ENCODE measurements at places on chromosomes 3 and 15. TPM values are rescaled to one million over a fixed set of nuclear protein-coding genes. Genes with fewer than 3 reads are reported as not detected.

RNF123 gene
- 10.8 TPM for total RNA-seq

DNA sequence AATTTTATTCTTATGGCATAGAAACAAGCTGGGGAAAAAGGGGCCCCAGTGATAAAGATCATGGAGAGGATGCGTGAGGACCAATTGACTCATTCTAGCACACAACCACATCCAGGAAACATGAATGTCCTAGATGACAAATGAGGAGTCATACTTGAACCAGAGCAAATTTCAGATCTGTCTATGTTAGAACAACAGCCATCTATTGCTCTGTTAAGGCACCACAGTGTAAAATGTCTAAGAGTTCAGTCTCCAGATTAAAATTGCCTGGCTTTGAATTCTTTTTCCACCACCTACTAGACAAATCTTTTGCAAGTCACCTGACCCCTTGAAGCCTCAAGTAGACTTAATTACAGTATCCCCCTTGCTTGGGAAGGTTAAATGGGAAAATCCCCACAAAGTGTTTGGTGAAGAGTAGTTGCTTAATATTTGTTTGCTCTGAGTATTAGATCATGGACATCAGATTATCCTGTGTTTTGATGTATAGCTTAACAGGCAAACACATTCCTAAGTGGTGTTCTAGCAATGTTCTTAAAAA lies 258.7 kb upstream of the TGFBR2 start:
- H3K4me3 ChIP-seq, result no peak overlapping the region
- peaks cover 10% of the 10 kb centered on the region for H3K4me1 ChIP-seq
- H3K27ac ChIP-seq, result no peak overlapping the region

GRCh38 chr3:48367201-48367600 lies 4.8 kb upstream of the FBXW12 start:
- peaks cover 23% of the 10 kb centered on the region for H3K27me3 ChIP-seq
- no peaks in the 10 kb centered on the region for H3K36me3 ChIP-seq
- H3K4me3 ChIP-seq, result no peak overlapping the region

CEP19 gene
- 1.7 TPM for total RNA-seq

TTLL13 gene
- not detected for total RNA-seq

DNA sequence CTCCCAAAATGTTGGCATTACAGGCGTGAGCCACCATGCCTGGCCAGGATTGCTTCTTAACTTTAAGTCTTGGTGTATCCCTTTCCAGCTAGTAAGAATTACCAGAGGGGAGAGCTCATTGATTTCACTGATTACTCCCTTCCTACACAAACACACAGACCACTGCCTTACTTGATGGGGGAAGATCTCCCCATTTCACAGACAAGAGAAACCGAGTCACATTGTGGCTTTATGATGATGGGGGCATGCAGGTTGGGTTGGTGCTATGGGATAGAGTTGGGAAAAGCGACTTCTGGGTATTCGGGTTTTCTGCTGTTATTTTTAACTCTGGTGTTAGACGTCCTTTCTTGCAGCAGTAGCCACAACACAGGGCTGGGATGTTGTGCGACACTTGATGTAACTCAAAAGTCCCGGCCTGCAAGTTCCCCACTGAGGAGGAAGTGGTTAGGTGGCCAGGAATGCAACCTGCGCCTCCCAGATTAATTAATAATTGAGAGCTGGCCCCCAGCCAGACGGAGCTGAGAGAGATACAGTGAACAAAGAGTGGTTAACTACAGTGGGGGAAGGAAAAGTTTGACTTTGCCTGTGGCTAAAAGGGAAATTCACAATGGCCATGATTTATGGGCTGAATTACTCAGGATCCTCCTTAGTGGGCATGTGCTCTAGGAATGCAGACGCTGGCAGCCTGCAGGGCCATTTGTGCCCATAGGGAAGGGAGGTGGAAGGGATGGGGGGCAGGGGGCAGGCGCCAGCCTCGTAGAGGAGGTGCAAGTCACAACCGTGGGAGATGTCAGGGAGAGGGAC lies 63.6 kb downstream of the SMAD6 start:
- DNase-seq, result no peak
- peaks cover 65% of the 10 kb centered on the region for H3K4me1 ChIP-seq
- H3K27me3 ChIP-seq, result no peaks in the 10 kb centered on the region

GRCh38 chr3:17473761-17474160 lies 268.7 kb downstream of the TBC1D5 start:
- H3K4me1 ChIP-seq, result no peaks in the 10 kb centered on the region
- no peaks in the 10 kb centered on the region for H3K36me3 ChIP-seq
- no peak overlapping the region for H3K4me3 ChIP-seq

GRCh38 chr15:67033571-67034044 lies 31.8 kb upstream of the SMAD3 start:
- no peak overlapping the region for H3K4me3 ChIP-seq
- peaks cover 4% of the 10 kb centered on the region for H3K27me3 ChIP-seq
- no peak for DNase-seq

PCOLCE2 gene
- total RNA-seq, result 0.56 TPM

CHL1 gene
- 1.6 TPM for total RNA-seq

DNA sequence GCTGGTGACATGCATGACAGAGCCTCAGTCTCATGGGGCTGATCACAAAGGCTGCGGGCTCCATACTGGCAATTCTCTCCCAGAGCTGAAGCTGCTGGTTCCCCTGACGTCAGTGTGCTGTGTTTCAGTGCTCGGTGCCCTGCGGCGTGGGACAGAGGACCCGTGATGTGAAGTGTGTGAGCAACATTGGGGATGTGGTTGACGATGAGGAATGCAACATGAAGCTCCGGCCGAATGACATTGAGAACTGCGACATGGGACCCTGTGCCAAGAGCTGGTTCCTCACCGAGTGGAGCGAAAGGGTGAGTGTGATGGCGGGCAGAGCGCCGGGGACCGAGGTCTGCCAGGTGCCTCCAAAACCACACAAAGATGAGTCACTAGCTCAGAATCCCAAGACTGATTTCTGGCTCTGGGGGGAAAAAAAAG lies 62.0 kb upstream of the NR2E3 start:
- no peaks in the 10 kb centered on the region for H3K27me3 ChIP-seq
- H3K4me3 ChIP-seq, result no peak overlapping the region
- peaks cover 13% of the 10 kb centered on the region for H3K4me1 ChIP-seq
- DNase-seq, result peak; percentile 42
- H3K27ac ChIP-seq, result peak overlapping the region; percentile 6

DNA sequence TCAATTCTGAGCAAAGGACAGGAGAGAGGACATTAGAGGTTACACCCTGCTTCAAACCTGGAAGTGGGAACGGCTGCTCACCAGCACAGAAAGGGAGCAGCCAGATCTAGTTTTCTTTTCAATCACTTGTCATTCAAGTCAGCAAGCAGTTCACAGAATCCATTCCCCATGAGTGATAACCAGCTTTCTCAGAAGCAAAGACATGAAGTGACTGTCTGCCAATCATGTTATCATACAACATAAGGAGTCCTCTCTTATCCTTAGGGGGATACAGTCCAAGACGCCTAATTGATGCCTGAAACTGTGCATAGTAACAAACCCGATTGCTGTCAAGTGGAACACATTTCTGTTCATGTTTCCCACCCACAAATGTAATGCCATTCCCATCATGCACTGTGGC lies 54.7 kb downstream of the FAM98B start:
- no peak for DNase-seq
- H3K36me3 ChIP-seq, result no peaks in the 10 kb centered on the region
- no peaks in the 10 kb centered on the region for H3K4me1 ChIP-seq
- H3K27me3 ChIP-seq, result no peaks in the 10 kb centered on the region
- H3K27ac ChIP-seq, result no peak overlapping the region

DNA sequence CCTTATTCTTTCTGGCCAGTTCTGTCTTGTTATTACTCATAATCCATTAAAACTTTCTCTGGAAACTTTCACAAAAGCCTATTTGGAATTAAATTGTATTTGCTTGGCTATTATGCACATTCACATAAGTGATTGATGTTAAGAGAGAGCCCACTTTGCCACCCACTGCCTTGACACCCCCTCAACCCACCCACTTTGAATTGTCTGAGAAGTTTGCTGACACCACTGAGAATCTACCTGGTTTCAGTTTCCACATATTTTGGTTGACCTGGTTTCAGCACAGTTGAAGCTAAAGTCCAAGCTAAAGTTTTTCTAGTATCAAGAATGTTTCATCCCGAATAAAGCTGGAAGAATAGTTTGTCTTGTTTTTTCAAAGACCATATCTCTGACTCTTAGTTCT lies 70.9 kb downstream of the ARMC8 start:
- H3K4me3 ChIP-seq, result no peak overlapping the region
- no peak for DNase-seq
- H3K27me3 ChIP-seq, result no peaks in the 10 kb centered on the region
- H3K4me1 ChIP-seq, result no peaks in the 10 kb centered on the region

DNA sequence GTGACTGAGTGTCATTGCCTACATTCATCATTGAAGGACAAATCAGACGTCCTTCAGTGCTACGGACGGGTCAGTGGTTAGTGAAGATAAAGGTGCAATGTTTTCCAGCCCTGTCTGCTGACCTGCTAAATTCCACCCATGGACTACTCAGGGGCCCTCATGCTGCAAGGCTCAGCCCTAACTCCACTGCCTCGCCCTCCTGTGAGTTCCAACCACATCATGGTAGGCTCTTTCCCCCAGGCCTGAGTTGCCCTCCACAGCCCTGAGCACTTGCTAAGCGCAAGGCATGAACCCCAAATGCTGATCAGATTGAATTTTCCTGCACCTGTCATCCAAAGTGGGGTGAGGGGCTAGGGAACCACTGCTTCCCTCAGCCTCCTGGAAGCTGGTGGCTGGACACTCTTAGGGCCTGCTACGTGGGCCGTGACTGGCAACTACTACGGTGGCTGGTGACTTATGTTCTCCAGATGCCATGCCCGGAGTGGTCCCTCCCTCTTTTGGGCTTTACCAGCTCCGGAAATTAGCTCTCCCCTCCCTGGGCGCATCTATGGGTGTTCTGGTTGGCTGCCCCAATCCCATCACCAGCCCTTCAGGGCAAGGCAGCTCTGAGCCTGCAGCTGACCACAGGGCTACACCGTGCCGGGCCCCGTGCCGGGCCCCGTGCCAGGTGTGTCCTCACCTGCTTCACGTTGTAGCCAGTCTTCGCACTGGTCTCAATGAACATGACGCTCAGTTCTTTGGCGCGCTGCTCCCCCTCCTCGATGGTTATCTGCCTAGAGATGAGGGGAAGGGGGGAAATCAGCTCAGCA lies 32.1 kb downstream of the SRPRB start:
- no peak overlapping the region for H3K27ac ChIP-seq
- H3K27me3 ChIP-seq, result peaks cover 4% of the 10 kb centered on the region
- no peaks in the 10 kb centered on the region for H3K4me1 ChIP-seq
- no peak overlapping the region for H3K4me3 ChIP-seq
- H3K36me3 ChIP-seq, result no peaks in the 10 kb centered on the region

DNA sequence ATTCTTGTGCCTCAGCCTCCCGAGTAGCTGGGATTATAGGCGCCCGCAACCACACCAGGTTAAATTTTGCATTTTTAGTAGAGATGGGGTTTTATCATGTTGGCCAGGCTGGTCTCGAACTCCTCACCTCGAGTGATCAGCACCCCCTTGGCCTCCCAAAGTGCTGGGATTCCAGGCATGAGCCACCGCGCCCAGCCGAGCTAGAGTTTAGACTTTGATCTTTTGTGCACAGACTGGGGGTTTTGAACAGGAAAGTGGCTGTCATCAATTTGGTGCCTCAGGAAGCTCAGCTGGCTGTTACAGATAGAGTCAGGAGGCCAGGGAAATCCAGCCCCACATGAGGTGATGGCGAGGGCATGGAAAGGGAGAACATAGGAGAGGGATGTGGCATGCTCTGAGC lies 19.3 kb upstream of the IREB2 start:
- H3K27me3 ChIP-seq, result peaks cover 29% of the 10 kb centered on the region
- H3K4me3 ChIP-seq, result no peak overlapping the region
- no peaks in the 10 kb centered on the region for H3K4me1 ChIP-seq
- no peak for DNase-seq
- no peaks in the 10 kb centered on the region for H3K36me3 ChIP-seq
- no peak overlapping the region for H3K27ac ChIP-seq
